ENCODE measurements at places on chromosomes 3 and 15. TPM values are rescaled to one million over a fixed set of nuclear protein-coding genes. Genes with fewer than 3 reads are reported as not detected.

NLGN1 gene
- total RNA-seq: 28.4 TPM

KNG1 gene
- not detected for total RNA-seq

HEG1 gene
- 128 TPM for total RNA-seq

CNTN3 gene
- 0.13 TPM for total RNA-seq

CCK gene
- total RNA-seq: not detected
